NCI-H1694 treated with DMSO at 0.1 percent for 48 hours (cell line): ENCODE measurements at places on chromosomes 5 and 9.

DNA sequence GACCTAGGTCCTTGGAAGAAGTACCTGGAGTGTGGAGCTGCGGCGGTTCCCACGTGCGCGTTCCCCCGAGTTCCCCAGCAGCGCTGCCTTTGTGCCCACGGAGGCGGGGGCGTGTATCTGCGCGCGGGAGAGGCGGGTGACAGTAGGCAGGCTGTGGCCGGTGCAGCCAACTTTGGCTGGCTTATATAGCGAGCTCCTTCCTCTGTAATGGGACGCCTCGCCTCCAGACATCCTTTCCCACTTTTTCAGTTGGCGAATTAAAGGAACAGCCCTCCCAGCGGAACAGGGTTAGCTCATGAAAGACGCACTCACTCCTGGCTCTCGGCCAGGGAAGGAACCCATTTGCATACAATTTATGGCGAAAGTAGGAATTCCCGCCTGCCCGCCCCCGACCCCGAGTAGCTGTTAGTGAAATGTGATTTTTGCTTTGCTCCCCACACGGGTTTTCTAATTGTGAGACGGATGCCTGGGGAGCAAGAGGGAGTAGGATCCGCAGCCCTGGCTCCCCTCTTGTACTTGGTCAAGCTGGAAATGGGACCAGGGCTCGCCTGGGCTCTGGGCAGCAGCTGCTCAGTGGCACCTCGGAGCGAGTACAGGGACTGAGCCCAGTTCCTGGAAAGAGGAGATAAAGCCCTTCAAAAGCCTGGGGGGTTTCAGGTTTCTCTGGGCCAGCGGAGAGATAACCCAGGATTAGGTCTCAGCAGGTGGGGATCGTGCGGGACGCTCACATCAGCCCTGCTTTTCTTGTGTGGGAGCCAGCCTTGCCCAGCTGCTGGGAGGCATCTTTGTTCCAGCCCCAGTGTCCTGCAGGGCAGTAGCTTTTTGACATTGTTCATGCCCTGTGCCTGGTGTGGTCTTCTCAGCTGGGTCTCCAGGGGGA lies at the start of gene TNC:
Gene TNC, minus strand, starts transcription at position 159 of the 880 bp plus-strand sequence. CDS start 27,139 bp downstream, outside the sequence.
- peak; percentile 15 for DNase-seq

DNA sequence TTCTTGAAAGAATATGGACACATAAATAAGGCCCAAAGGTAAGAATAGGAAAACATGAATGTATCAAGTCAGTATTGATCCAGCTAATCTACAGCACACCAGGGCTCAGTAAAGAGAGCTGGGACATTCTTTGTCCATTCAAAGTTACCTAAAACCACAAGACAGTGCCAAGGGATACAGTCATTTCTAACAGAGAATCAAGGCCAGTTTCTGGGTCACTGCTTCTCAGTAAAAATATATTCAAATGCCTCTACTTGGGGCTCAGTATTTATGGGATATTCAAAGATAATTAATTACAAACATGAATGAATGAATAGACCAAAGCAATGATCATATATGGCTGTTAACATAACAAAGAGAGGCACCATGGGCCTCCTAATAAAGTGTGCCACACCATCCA lies 34.9 kb downstream of the MTMR12 start:
- no peak for DNase-seq

- no peak for DNase-seq
These were observed 2.8 kb upstream of the RICTOR start for GRCh38 chr5:39076757-39077728.

DNA sequence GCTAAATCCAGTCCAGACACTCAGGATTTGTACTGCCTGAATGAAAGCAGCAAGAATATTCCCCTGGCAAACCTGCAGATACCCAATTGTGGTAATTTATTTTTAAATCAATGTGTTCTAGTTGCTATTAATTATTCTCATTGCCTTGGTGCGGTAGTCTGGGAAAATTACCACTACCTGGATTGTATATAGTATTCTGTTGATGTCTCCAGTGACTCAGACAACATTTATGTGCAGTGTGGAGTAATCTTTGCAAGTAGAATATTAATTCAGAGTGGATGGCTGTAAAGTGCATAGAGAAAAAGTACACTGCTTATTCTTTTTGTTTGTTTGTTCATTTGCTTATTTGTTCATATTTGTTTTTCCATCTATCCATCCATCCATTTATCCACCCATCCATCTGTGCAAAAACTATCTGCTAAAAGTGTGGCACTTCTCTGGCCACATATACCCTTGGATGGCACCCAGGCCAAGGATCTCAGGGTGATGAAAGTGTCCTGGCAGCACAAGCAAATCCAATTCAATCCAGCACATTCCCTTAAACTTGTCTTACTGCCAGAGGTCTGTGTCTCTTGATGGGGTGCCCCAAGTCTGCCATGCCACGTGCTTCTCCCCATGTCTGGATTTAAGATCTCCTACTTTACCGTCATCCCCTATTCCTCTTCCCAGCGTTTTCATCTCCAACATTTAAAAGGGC lies 41.3 kb downstream of the NTRK2 start:
- no peak for DNase-seq

DNA sequence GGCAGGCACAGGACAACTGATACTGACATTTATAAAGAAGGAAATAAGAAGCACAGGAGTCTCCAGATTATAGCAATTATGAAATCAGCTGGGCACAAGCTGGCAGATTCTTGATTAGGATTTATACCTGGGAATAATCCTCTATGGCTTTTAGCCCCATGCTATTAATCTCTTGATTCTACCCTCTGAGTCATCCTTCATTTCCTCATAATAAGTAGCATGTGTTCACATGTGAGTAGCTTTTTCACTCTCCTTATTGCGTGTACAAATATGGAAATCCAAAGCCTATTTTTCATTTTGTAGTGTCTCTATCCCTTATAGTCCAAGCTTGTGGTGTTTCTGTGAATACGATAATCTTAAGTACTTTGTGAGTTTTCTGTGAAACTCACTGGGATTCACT lies 185.0 kb upstream of the PRLR start:
- no peak for DNase-seq

GRCh38 chr5:173643964-173644363 lies 27.5 kb upstream of the BOD1 start:
- DNase-seq, result no peak

DNA sequence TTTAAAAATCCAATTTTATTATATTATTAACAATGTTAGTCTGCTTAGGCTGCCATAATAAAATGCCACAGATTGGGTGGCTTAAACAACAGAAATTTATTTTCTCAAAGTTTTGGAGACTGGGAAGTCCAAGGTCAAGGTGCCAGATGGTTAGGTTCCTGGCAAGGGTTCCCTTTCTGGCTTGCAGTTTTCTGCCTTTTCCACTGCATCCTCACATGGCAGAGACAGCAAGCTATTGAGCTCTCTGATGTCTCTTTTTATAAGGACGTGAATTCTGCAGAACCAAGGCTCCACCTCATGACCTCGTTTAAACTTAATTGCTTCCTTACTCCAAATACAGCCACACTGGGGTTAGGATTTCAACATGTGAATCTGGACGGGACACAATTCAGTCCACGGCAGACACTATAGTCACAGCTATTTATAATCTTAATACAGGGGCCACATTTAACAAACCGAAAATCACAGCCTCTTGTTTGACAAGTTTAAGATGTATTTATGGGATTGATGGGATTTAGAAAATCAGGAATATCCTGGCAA lies 174.9 kb upstream of the PUM3 start:
- DNase-seq, result peak; percentile 74

- no peak for DNase-seq
These were observed 111.1 kb downstream of the ARHGAP26 start for GRCh38 chr5:142881076-142881783.
